Gastrocnemius medialis (tissue), 4 donors: ENCODE measurements at places on chromosomes 6 and 20. TPM values are rescaled to one million over a fixed set of nuclear protein-coding genes. Genes with fewer than 3 reads are reported as not detected.

PSORS1C2 gene
- total RNA-seq = not detected

TFAP2C gene
- total RNA-seq = 0.11 TPM

HCRTR2 gene
- total RNA-seq = not detected

SNAI1 gene
- 1.3 TPM for total RNA-seq

ECT2L gene
- total RNA-seq = not detected

HLA-C gene
- 189 TPM for total RNA-seq

EPHA7 gene
- total RNA-seq = 0.10 TPM

ACSS1 gene
- 11.9 TPM for total RNA-seq

NOL4L gene
- total RNA-seq = 1.4 TPM

DNA sequence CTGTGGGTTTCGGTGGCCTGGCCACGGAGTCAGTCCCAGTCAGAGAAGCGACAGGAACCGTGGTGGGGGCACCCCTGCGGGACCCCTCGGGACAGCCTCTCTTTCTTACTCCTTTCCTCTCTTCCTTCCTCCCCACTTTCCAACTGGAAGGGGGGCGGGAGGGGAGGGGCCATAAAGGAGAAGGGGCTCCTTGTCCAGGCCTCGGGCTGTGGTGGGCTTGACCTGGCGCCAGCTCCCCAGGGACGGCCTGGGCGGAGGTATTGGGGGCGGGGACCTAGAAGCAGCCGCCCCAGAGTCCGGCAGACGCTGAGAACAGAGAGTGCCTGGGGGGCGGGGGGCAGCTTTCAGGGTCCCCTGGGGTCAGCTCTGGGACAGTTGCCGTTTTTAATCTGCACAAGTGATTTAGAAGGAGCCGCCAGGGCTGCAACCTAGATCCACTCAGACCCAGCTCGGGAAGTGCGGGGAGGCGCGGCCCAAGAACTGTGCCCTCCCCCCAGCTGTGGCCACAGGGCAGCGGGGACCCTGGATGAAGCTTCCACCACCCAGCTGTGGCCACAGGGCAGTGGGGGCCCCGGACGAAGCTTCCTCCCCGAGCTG is 6.4 kb upstream of the ABHD16B start:
- no peak for DNase-seq

GRCh38 chr6:56803594-56803993 is 151.3 kb upstream of the BEND6 start:
- DNase-seq = no peak

GRCh38 chr6:136084403-136084802 is 165.7 kb downstream of the MTFR2 start:
- no peak for DNase-seq

DNA sequence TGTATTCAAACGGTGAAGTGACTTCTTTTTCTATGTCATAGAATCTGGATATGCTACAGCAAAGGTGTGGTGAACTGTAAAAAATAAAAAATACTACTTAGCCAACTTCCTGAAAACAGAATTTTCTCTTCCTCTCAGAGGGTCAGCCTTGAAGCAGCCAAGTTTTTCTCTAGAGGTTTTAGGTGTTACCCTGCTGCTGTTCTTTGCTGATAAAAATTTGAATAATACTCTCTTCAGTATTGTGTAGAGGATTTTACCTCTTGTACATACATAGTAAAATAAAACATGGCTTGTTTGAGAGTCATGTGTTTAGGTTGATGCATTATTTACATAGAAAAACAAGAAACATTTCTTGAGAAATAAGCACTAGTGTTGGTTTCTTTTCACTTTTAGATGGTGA is 458.4 kb downstream of the TBC1D32 start:
- DNase-seq = no peak

DNA sequence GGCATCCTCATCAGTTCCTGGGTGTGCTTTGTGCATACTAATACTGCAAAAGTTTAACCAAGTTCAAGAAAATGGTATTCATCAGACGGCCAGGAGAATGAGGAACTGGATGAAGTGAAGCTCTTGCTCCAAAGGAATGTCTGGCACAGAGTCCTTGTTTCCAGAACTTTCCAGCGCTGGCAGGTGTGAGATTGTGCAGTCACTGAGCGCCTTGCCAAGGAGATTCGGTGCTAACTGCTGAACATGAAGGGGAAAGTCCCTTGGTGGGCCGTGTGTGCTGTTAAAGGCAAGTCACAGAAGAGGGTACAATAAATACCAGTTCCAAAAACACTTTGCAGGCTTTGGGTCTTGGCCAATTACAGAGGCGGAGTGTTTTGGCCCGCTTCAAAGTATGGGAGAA is 262.3 kb upstream of the SOX4 start:
- DNase-seq = no peak

DNA sequence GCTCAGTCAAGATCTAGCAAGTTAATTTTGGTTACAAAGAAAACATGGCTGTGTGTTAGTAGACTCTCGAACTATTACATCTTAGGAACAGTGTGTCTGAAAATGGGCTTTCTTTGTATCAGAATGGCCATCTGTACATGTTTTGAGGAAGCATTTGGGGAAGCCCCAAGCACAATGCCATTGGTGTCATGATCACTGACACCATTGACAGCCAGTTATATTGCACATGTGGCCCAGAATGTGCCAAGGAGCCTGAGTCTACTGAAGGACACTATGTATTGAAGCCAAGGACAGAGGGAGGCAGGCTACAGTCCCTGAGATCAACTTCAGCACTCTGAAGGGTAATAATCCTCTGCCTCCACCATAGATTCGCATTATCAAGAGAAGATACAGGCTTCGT is 12.6 kb upstream of the FAM50B start:
- DNase-seq = no peak

DNA sequence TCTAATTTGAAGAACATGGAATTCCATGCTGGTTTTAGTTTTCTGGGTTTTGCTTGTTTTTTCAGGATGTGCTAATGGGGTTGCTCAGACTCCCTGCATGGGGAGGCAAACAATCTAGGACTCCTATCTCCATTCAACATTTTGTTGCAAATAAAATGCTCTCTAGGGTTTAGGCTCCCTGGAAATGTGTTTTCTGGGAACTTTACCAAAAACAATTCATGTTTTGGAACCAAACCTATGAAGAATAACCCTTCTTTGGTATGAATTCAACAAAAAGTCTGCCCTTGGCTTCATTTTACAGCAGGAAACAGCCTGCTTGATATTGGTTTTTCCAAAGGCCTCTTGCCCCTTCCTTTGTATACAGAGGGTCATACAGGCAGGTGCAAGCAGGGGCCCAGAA is 217.7 kb downstream of the FOXA2 start:
- DNase-seq = no peak

DNA sequence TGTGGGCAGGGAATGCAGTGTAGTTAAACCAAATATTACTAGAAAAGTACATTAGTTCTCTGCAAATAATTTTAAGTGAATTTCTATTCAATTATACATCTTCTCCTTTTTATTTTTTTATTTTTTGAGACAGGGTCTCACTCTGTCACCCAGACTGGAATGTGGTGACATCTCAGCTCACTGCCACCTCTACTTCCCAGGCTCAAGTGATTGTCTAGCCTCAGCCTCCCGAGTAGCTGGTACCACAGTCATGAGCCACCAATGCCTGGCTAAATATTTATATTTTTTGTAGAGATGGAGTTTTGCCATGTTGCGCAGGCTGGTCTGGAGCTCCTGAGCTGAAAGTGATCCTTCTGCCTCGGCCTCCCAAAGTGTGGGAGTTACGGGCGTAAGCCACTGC is 76.1 kb downstream of the ITCH start:
- no peak for DNase-seq

DNA sequence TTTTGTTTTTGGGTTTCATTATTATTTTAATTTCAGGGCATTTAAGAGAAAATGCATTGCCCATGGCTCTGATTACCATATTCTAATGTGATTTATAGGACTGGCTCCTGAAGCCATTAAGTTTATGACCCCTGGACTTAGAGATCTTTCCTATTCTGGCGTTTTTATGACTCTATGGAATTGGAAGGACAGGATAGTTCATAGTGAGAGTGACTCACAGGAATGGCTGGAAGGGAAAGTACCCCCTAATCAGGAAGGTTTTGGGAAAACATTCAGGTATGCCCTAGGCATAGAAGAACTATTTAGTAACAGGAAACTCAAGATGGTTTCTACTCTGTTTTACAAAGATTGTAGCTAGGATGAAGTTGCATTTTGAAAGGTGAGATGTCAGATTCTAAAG is 108.6 kb upstream of the SLC2A12 start:
- no peak for DNase-seq

DNA sequence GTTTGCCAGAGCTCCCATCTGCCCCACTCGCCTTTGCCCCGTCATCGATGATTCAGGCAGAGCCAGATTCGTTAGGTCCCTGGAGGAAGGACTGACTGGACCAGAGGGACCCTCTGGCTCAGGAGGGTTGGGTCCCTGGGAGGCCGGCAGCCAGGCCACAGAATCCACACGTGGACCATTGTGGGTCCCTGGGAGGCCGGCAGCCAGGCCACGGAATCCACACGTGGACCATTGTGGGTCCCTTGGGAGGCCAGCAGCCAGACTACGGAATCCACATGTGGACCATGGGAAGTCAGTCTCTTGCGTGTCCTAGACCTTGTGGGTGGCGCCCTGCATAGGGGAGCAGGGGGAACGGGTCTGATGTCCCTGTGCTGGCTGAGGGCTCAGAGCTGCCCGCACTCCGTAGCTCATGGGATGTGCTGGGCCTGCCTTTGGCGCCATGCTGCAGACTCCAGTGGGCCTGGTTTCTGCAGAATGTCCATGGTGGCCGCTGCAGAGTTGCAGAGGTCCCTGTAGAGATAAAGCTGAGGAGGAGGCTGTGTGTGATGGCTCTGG is 23.5 kb downstream of the UCKL1 start:
- DNase-seq = no peak

- peak; percentile 84 for DNase-seq
Observed at GRCh38 chr6:26045065-26045927, 41.9 kb upstream of the HFE start.

- no peak for DNase-seq
Observed at GRCh38 chr6:35237476-35237875, 22.1 kb upstream of the ZNF76 start.

DNA sequence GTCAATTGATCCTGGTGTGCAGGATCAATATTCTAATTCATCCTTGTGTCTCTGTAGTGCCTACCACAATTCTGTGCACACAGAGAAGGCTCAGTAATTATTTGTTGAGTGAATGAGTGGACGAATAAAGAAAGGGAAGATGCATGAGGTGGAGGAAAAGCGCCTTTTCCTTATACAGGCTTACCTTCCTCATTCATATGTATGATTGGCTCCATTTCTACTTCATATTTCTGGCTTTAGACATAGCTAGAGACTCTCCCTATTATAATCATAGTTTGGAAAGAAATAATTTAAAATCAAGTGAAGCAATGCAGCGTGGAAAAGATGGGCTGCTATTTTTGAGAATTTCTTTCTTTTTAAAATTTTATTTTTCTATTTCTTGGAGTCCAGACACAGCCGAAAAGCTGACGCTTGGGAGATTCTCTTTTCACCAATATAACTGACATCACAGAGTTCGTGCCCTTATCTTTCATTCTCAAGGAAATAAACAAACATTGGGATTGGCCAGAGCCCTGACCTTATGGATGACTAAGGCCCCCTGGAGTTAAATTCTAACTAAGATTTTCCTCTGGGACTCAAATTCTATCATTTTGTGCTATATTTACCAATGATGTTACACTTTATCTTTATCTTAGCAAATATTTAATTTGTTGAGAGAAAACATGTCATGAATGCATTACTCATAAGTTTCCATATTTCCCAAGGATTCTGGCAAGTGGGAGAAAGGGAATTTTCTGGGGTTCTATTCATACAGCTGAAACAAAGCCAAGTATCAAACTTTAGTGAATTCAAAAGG is 48.1 kb downstream of the PRL start:
- DNase-seq = no peak

- DNase-seq = no peak
Observed at GRCh38 chr6:113755449-113756289, 101.5 kb upstream of the MARCKS start.

- no peak for DNase-seq
Observed at GRCh38 chr6:118764766-118765165, 113.4 kb upstream of the CEP85L start.

DNA sequence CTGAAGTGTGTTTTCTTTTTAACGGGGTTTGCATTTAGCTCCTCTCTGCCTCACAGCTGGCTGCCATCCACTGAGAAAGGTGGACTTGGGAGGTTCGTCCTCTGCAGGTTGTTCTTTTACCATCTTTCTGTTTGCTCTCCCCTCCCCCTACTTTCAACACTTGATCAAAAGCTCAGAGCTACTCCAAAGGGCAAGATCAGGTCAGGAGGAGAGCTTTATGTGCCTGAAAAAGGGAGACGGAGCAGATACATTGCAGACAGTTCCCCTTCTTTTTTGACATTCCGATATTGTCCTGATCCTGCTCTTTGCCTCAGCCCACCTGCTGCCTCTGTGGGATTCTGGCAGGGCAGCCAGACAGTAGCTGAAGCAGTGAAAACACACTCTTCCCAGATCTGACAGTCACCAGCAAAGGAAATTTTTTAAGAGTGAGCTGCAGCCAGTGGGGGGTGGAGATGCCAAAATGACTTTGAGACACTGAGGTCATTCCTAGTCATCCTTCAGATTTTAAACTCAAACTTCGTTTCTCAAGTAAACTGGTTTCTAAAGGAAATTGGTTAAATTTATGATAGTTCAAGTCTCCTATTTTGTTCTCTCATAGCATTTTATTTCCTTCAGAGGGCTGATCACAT is 26.5 kb downstream of the SMLR1 start:
- DNase-seq = no peak

DNA sequence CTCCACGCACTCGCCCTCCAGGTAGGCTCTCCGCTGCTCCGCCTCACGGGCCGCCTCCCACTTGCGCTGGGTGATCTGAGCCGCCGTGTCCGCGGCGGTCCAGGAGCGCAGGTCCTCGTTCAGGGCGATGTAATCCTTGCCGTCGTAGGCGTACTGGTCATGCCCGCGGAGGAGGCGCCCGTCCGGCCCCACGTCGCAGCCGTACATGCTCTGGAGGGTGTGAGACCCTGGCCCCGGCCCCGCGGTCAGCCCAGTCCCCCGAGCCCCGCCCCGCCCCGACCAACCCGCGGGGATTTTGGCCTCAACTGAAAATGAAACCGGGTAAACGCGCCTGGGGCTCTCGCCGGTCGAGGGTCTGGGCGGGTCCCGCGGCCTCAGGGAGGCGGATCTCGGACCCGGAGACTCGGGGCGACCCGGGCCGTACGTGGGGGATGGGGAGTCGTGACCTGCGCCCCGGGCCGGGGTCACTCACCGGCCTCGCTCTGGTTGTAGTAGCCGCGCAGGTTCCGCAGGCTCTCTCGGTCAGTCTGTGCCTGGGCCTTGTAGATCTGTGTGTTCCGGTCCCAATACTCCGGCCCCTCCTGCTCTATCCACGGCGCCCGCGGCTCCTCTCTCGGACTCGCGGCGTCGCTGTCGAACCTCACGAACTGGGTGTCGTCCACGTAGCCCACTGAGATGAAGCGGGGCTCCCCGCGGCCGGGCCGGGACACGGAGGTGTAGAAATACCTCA is 598 bp downstream of the HLA-B start:
- DNase-seq = no peak
